ENCODE measurements at places on chromosomes 2 and 18.
A peak's percentile ranks its signal among the peaks of the same experiment; 100 is the strongest.

- DNase-seq, result no peak
These were observed 10.4 kb upstream of the DNAH7 start for GRCh38 chr2:196079052-196079451.

DNA sequence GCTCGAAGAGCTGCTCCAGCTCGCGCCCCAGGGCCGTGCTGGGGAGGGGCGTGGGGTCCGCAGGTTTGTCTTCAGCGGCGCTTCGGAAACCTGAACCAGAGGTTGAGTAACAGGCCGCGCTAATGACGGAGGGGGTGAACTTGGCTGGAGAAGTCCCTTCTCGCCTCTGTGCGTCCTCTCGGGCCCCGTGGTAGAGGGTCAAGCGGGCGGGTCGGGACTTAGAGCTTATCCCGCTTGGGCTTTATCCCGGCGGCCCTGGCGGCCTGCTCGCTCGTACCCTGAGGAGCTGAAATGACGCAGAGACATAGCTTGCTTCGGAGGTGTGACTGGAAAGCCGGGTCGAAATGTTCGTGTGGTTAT lies 479 bp downstream of the RNMT start:
- DNase-seq, result peak; percentile 17

DNA sequence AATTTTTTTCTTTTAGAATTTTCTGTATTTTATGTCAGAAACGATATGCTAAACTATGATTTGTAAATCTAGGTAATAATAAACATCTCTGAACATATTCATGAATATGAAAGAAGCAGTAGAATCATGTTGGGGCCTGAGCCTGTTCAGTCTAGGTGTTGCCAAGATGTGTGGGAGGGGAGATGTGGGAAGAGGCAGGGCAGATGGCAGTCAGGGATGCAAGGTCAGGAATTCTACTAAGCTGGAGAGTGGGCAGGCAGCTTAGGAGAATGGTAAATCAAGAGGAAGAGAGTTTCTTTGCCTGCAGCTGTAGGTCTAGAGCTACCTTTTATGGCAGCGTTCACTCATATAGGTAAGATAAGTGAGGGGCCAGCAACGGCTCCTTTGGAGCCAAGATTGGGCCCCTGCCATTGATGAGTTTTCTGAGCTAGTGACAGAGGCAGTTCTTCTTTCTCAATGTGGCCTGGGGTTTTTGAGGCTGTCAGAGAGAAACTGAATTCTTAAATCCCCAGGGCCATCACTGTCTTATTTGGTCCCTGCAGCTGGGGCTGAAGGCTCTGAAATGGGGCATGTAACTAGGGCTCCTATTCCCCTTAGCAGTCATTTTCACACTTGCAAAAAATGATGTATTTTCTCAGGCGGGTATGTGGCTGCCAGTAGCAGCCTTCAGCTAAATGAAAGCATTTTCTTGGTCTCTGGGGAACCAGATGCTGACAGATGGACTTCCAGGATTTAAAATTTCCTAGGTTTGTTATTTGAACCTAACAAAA lies 232.8 kb downstream of the PIK3C3 start:
- DNase-seq, result no peak

DNA sequence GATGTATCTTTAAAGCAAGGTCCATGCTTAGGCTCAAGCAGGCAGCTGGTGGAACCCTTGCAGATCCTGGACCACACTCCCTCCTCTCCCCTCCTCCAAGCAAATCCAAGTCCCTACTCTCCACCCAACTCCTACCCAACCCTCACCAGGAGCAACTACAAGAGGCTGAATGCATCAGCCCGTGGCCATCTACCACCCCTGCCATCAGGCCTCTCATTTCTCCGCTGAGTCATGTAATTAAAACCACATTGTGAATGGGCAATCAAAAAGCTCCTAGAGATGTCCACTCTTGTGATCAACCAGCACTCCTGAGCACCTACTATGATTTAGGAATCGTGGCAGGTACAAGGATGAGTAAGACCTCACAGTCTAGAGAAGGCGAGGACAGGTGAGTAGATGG lies 142.2 kb upstream of the CAPN13 start:
- no peak for DNase-seq

DNA sequence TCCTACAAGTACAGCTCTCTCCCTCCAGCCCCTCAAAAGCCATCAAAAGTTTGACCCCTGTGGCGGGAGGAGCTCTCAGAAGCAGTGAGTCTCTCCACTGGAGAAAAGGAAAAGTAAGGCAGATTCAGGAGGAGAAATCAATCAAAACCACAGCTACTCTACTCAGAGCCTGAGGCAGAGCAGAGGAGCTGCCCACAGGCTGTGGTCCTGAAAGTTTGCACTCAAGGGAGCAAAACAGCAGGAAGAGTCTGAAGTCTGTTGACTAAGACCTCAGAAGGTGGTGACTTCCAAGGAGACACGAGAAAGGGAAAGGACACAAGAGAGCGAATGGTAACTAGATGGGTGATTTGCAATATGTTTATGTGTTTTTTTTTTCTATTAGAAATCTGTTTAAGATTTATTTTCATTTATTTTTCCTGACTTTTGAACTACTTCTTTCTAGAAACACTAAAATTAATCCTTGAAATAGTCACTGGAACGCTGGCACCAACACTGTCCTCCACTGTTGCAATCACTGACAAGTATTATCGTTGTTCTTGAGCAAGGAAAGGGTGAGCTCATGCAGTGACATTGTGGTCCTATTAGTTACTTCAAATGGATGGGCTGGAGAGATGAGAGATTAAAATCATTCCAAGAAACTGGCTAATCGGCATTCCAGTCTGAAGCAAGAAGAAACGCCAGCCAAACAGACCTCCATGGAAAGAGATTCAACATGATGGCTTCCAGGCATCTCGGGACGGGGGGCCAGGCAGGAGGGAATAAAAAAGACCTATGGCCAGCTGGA lies 35.8 kb downstream of the PID1 start:
- no peak for DNase-seq

DNA sequence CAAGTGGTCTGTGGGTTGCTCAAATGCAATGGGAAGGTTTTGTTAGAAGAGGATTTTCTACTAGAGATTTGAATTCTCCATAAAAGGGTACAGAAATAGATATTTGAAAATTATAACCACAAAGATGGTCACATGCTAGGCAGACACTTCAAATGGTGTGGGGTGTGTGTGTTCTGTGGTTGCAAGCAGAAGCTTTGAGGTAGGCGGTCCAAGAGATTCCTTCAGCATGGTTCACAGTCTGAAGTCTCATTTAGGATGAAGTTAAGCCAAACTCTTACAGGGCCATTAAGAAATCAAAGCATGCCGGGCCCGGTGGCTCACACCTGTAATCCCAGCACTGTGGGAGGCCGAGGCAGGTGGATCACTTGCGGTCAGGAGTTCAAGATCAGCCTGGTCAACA lies 38.3 kb upstream of the RMDN2 start:
- no peak for DNase-seq

DNA sequence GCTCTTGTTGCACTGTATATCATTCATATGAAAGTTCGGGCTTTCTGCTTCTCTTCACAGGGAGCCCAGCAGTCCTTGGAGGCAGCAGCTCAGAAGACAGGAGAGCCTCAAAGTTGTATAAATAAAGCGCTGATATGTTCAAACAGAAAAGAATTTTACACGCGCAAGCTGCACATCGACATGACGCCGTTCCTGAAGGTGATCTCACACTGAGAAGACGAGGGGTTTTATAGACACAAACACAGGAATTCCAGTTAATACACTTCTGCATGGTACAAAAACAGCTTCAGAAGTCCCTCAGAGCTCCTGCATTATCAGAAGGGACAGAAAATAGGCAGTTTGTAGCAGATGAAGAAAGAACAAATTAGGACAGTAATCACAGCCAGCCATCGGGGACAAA lies 81.6 kb downstream of the KIAA2012 start:
- no peak for DNase-seq

DNA sequence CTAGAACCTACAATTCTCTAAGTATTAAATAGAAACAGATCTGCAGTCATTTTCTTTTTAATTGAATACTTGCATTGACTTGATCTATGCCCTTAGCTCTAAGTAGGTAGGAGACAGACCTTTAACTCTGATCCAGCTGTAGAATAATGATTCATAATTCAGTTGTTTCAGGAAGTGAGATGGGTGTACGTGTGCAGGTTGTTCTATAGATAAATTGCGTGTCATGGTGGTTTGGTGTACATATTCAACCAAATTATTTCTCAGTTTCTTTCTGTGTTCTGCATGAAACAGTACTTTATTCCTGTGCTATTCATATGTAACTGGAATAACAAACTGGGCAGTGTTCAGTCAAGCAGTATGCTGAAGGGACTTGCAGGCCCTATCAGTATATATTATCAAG lies 34.3 kb upstream of the CD226 start:
- DNase-seq, result no peak

DNA sequence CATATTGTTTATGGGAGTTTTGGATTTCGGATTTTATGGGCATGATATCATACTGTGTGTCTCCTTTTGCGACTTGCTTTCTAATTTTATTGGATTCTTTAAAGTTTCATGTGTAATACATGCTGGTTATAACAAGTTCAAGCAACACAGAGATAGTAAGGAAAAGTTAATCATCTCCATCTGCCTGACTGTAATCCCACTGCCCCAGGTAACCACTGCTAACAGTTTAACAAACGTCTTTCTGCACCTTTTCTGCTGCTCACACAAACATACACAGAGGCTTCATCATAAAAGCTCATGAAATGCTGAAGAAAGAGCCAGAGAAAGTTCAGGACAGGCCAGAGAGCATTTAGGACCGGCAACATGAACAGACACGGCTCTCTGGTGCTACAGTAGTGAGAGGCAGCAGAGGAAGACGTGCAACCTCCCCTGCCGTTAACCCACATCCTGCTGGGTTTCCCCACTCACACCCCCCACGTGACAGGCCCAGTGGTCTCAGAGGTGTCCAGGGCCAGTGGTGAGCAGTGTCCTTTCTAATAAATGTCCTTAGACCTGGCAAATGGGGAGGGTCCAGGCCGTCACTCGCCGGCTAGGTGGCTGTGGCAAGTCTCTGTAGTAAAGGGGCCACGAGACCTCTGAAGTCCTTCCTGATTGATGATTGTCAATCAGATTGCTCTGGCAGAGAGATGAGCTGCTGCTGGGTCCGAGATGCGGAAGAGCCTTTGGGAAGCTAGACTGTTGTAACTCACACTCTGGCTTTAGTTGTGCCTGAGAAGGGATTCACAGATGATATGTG lies 43.0 kb upstream of the SLC1A4 start:
- peak; percentile 11 for DNase-seq

GRCh38 chr18:46109386-46109785 lies 5.2 kb downstream of the HAUS1 start:
- no peak for DNase-seq

DNA sequence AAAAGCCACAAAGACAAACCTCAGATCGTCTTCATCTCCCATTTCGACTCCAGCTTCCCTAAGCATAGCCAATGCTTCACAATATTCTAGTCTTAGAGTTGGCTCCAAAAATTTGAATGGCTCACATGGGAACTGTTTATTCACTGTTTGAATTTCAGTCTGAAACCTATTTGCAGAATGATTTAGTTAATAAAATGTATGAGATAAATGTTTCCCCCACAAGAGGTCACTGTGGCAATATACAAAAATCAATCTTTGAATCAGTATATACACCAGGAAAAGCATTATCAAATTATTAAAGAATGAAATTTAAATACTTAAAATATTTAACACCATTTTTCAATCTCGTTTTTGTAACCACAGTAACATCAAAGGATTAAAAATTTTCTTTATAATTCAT lies 40.0 kb upstream of the MCM6 start:
- peak; percentile 17 for DNase-seq

GRCh38 chr2:64348386-64349130 lies 105.4 kb upstream of the LGALSL start:
- DNase-seq, result no peak

- no peak for DNase-seq
These were observed 126.0 kb downstream of the MC4R start for GRCh38 chr18:60246606-60247005.

GRCh38 chr2:8080063-8080462 lies 601.8 kb upstream of the ID2 start:
- no peak for DNase-seq

DNA sequence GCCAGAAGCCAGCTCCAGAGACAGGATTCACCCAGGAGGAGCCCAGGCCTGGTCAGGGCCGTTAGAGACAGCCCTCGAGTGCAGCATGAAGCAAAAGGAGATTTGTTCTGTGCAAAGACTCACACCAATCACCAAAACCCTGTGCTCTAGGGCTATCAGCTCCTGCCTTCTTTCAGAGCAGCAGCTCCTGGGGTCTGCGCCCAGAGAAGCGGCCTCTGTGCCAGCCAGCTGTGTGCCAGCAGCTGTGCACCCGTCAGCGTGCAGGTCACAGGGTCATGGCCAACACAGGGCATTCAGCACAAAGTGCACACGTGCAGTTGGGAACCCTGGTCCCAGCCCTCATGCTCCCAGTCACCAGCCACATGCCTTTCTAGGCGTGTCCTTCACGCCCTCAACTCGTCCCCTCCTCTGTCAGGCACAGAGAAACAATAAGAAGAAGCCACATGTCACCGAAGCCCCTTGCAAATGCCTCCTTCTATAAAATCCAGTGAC lies 49.3 kb downstream of the ZNF516 start:
- no peak for DNase-seq

GRCh38 chr2:209074711-209075110 lies 349.1 kb upstream of the MAP2 start:
- no peak for DNase-seq

GRCh38 chr2:232900811-232901735 lies 31.0 kb downstream of the SNORC start:
- DNase-seq, result no peak

DNA sequence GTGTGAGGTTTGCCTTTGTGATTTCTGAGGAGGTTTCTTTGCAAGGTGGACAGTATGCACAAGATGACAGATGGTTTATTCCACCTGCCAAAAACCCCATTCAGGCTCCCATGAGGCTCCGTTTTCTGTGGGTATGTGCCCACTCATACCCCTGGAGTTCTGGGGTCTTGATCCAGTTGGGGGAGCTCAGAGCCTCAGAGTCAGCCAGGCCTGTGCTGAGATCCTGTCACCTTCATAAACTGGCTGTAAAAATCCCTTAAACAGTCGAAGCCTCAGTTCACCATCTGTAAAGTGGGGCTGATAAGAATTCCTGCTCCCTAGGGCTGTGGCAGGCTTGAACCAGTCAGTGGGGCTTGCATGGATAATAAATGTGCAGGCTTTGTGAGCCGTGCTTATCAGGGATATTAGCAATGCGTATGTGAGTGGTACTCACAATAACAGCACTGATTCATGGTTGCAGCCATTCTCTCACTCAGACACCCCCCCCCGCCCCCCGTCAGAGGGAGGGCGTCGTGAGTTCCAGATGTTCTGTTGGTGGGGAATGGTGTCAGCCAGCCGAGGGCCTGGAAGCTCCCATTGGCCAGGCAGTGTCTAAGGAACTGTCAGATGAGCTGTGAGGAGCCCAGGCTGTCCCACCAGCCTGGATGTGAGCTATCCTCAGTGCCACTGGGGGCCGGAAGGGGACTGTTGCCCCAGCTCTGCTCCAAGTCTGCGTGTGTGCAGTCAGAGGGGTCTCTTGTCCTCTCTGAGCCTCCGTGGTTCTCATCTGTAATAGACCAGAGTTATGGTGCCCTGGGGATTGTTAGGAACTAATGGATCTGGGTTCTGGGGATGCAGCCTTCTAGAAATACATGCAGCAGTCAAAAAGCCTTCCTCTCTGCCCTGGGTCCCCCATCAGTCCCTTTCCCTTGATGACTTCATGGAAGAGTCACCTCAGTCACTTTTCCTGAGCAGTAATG lies 51.7 kb downstream of the KCNIP3 start:
- no peak for DNase-seq

Measured in effector CD4-positive, alpha-beta T cell (primary cell).